ENCODE measurements at places on chromosomes 4 and X.
A peak's percentile ranks its signal among the peaks of the same experiment; 100 is the strongest.

- no peak for DNase-seq
Observed at GRCh38 chr4:150573534-150573933, 8.4 kb upstream of the MAB21L2 start.

- no peak for DNase-seq
Observed at GRCh38 chrX:55206162-55206941, 13.8 kb upstream of the PAGE5 start.

DNA sequence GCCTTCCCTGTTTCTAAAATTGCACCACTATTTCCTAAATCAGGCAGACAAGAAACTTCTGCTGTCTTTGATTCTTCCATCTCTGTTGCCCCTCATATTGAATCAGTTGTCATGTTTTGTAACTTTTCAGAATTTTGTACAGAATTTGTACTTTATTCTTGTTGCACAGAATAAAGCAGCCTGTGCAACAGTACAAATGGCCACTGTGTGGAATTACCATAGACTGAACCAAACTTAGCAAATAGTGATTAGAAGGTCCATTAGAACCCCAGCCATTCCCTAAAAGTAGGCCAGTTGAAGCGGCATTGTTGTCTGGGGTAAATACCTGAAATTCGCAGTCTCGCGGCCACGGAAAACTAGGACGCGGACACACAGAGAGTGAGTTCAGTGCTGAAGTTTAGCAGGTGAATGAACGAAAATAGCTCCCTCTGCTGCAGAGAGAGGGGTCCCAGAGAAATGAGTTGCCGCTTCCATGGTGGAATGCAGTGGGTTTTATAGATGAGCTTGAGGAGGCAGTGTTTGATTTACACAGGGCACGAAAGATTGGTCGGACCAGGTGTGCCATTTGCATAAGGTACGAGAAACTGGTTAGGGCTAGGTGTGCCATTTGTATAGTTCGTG is 71.8 kb downstream of the C4orf33 start:
- no peak for DNase-seq

DNA sequence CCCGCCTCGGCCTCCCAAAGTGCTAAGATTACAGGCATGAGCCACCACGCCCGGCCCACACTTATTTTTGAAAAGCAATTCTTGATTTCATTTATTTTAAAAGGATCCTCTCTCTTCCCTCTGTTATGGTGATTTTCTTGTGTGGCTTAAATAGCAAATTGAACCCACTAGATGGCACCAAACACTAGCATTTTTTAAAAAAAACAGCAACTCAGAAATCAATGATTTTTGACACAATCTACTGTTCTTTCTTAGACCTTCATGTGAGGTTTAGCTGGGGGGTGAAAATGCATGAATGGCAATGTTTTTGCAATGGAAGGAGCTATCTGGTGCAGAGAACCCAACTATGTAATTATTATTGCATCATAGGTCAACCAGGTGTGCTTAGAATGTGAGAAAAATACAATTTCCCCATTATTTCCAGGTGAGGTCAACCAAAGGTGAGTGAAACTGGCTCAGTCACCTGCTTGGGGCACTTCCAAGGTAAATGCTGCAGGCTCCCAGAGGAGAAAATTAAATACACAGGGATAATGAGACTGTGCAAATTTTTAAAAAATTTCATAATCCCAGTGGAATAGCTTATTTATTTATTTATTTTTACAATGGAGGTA is 226.7 kb upstream of the PRKX start:
- no peak for DNase-seq

GRCh38 chr4:26455571-26455970 is 34.7 kb downstream of the CCKAR start:
- no peak for DNase-seq

DNA sequence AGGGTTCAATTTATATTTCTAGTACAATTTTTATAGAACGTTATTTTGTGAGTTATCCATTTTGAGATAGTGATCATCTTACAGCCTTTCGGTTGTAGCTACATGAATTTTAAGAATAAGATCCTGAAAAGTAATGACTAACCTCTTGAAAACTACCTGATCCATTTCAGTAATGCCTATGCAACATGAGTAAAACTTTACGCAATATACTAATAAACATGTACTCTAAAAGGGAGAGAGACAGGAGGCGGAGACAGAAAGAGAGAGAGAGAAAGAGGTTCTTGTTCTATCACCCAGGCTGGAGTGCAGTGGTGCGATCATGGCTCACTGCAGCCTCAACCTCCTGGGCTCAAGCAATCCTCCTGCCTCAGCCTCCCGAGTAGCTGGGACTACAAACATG is 816.1 kb downstream of the CCSER1 start:
- no peak for DNase-seq

DNA sequence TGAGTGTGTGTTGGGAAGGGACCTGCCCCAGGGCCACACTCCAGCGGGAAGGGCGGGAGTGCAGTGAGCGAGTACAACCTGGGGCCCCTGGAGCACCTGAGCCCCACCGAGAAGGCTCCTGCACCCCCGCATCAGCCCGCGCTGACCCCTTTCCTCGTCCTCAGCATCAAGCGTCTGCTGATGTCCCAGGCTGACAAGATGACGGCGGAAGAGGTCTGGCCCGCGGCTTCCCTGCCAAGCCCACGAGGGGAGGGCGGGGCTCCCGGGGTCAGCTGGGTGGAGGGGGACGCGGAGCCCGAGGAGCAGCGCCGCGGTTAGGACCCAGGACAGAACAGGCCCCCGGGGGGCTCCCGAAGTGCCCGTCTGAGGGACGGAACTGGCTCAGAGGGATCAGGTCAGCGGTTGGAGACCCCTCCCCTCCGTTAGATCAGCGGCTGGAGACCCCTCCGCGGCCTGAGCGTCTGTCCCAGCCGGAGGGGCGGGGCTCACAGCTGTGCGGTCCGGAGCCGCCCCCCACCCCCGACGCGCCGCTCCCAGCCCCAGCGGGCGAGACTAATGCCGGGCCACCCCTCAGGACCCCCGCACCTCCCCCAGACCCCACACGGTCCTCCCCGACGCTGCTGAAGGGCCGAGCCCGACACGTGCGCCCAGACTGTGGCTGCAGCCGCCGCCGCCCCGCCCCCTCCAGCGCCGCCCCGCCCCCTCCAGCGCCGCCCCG is 6.7 kb downstream of the MYL5 start:
- DNase-seq, result no peak

- no peak for DNase-seq
Observed at GRCh38 chr4:48212165-48212564, 57.5 kb downstream of the TEC start.

GRCh38 chrX:51955200-51955599 is 61.8 kb downstream of the MAGED1 start:
- DNase-seq, result no peak

- no peak for DNase-seq
Observed at GRCh38 chr4:171956678-171957077, 143.5 kb downstream of the GALNTL6 start.

GRCh38 chr4:175297965-175298565 is 379.9 kb downstream of the ADAM29 start:
- DNase-seq, result no peak

DNA sequence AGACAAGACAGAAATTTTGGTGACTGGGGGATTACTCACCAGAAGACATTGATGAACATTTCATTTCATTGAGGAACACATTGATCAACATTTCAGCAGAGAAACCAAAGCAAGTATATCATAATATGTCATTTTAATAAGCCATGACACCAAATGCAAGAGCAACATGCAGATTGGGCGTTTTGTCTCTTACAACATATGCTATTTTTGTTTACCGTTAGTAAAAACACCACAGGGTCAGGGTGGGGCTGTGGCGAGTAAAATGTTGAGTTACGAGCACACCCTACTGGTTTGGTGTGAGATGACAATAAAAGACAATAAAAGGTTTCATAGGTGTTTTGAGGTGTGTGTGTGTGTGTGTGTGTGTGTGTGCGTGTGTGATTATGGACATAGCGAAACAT is 294.5 kb downstream of the PDGFC start:
- DNase-seq, result no peak

DNA sequence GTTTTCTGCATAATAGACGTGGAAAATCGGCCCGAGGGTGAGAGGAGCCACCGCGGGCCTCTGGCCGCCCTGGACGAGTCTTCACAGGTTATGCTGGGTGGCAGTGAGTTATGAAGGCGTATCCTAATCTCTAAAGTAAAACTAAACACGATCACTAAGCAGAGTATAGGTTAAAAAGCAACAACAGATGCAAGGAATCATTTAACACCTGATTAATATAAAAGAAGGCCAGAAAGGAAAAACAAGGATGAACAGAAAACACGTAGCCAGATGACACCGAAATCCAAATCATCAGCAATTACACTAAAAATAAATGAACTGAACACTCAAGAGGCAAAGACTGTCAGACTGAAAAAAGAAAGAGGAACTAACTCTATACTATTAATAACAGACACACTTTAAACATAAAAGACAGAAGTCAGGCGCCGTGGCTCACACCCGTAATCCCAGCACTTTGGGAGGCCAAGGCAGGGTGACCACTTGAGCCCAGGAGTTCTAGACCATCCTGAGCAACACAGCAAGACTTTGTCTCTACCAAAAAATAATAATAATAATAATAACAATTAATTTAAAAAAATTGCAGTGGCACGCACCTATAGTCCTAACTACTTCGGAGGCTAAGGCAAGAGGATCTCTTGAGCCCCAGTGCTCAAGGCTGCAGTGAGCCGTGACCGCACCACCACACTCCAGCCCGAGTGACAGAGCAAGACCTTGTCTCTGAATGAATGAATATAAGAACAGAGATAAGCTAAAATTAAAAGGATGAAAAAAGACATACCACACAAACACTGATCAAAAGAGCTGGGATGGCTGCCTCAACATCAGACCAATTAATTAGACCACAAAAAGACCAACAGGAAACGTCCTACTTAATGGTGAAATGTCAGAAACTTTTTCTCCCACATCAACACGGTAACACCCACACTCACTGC is 30.0 kb downstream of the CTBP1 start:
- no peak for DNase-seq

DNA sequence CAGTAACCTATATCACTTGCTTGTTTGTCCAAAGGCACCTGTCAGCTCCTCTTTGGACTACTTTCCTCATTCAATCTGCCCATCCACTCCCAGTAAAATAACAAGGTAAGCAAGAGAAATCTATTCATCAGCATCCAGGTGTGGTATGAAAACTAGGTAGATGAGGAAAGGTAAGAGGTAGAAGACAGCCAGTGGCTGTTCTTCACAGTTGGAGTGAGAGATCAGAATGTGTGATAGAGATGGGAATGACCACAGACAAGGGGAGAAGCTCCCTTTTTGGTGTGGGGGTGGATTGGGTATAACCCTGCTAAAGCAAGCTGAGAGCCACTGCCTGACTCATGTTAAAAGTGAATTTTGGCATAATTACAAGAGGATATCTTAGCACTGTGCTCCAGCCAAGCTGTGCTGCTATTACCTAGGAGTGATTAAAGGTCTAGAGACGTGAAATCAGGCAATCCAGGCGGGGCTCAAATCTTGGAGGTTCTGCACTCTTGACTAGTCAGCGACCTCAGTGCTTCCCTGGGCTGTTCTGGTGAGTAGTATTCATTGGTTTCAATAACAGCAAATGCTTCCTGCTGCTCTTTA is 28.1 kb upstream of the RASL11B start:
- DNase-seq, result no peak

DNA sequence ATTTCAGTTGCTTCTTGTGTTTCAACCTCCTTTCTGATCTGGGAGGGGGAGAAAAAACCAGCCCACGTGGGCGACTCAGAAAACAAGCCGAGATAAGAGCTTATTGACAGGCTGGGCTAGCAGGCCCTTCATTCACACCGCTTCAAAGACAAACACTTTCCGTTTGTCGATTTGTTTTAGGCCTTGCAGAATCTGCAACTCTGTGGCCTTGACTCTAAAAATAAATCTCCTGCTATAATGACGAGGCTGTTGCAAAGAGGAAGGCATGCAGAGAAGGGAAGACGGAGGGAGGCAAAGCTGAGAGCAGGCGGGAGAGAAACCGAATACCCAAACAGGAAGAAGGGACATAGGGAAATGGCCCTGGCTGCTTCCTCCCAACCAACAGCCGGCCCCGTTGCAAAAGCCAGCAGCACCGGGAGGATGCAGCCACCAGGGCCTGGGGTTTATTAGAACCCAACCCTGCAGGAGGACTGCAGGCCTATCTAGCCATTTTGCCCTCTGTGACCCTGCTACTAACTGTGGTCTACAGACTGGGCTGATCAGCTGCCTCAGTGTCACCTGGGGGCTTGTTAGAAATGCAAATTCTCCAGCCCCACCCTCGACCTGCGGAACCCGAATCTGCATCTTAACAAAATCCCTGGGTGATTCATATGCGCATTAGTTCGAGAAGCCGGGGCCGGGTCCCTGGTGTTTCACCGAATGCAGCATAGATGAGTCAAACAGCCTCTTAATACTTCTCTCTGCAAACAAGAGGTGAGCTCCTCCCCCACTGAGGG is 325.5 kb downstream of the BCOR start:
- peak; percentile 13 for DNase-seq

- peak; percentile 53 for DNase-seq
Observed at GRCh38 chr4:6327220-6327917, 57.7 kb downstream of the WFS1 start.

DNA sequence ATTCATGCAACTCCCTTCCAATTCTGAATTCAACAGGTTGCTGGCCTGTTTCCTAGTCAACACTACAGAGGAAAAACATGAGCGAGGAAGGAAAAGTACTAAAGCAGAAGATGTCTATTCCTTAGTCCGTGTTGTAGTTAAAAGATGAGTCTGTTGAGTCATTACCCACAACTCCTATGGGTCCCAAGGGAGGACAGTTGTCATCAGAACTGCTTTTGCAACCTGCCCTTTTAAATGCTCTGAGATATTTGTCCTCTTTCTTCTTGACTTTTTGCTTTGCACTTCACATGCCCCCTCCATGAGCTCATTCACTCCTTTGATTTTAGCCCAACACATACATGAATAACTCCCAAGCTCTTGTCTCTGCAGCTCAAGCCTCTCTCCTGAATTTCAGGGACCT is 119.2 kb downstream of the CORIN start:
- DNase-seq, result no peak

DNA sequence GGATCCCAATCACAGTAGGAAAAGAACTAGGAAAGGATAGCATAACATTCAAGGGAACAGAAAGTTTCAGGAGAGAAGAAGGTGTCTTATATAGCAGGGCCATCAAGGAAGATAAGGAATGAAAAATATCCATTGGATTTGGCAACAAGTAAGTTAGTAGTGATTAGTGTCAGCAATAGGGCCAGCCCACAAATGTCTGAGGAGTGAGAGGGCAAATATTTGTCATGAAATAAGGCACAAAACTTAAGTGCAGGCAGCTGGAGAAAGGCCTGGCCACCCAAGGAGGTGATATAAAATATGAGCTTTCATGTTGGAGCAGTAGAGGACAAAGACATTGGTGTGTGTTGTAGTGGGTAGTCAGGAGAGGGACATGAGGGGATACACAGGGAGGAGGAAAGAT is 132.1 kb downstream of the COL4A6 start:
- no peak for DNase-seq

- DNase-seq, result no peak
Observed at GRCh38 chrX:136041254-136041812, 56.1 kb downstream of the SLC9A6 start.

DNA sequence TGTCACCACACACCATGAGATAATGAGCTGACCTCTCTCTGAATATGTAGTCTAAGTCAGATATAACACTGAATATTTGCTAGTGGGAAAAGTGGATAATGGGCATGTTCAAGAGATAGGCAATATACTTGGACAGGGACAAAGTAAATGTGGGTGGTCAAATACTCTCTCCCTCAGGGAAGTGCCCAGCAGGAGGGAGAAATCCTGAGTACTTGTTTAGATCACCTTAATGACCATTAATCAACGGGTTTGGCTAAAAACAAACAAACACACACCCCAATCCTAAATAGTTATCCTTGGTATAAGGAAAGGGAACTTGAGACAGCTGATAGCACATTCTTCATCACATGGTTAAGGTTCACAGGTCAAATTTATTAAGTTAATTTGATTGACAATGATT is 933.5 kb downstream of the C4orf33 start:
- no peak for DNase-seq

All from activated CD8-positive, alpha-beta memory T cell treated with anti-CD3 and anti-CD28 coated beads for 1 hour (primary cell).